ENCODE measurements at places on chromosomes 2 and 18.

GRCh38 chr2:60764736-60765534, 8.9 kb downstream of the PAPOLG start:
- no peak for DNase-seq

DNA sequence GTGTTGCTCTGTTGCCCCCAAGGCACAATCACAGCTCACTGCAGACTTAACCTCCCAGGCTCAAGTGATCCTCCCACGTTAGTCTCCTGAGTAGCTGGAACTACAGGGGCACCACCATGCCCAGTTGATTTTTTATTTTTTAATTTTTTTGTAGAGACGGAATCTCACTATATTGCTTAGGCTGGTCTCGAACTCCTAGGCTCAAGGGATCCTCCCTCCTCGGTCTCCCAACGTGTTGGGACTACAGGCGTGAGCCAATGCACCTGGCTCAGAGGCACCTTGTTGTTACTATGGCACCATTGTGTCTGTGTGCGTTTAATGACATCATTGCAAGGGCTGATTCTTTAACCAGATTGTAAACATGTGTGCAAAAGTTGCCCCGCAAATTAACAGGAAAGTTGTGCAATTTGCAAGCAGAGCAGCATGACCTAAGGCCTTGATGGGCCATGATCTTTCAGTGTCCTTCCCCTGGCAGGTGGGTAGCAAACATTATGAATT, 22.6 kb downstream of the TCF23 start:
- DNase-seq: no peak

GRCh38 chr18:40652321-40652720, 1302.7 kb upstream of the PIK3C3 start:
- DNase-seq: no peak

- no peak for DNase-seq
Measured at GRCh38 chr2:19137433-19137832, 221.0 kb downstream of the OSR1 start.

DNA sequence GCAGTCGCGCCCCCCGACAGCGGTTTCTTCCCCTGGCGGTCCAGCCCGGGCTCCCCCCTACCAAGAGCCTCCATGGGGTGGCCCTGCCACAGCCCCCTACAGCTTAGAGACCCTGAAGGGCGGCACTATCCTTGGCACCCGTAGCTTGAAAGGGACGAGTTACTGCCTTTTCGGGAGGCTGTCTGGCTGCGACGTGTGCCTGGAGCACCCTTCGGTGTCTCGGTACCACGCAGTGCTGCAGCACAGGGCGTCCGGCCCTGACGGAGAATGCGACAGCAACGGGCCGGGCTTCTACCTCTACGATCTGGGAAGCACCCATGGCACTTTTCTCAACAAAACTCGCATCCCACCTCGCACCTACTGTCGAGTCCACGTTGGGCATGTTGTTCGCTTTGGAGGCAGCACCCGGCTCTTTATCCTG, 475 bp downstream of the SLC4A1AP start:
- no peak for DNase-seq

DNA sequence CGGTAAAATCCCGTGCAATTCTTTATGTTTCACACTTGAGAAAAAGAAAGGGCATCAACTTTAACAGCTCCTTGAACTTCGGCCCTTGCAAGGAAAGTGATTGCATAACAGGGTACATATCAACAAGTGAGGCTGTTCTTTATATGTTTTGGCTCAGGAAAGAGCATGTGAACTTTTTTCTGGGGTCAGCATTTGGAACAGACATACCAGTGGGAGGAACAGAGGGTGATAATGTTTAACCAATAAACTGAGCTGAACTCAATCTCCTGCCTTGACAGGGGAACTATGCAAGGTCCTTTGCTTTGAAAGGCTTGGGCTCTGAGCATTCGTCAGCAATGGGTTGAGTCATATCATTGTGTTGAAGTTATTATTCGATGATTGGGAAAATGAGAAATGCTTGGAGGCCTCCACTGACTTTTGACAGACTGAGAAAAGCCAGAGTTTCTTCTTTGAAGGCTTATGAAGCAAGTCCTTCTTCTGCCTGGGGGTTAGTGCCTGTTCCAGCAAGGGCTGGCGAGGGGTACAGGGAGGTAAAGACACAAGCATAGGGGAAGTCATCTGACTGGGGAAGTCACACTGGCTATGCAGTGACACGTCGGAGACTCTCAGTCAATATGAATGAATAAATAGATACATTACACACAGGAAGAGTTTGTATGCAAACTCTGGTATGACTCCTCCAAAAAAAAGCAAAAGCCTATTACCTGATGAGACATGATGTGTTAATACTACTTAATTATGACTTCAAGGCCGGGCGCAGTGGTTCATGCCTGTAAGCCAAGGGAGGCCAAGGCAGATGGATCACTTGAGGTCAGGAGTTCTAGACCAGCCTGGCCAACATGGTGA, 57.2 kb downstream of the CYB5A start:
- DNase-seq: no peak

DNA sequence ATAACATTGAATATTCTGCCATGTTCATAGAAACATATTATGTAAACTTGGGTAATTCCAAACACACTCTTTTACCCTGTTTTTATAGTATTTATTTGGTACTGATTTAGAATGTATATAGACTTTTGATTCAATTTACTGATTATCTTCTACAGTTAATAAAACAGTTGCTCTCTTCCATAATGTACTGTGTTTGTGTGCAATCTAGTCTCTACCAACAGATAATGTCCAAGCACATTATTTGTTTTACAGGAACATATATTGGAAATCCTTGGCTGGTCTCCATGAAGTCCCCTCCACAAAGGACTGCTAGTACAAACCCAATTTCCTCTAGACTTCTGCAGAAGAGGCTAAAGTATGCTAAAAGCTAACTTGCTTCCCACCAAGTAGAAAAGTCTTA, 386.6 kb downstream of the RND3 start:
- no peak for DNase-seq

DNA sequence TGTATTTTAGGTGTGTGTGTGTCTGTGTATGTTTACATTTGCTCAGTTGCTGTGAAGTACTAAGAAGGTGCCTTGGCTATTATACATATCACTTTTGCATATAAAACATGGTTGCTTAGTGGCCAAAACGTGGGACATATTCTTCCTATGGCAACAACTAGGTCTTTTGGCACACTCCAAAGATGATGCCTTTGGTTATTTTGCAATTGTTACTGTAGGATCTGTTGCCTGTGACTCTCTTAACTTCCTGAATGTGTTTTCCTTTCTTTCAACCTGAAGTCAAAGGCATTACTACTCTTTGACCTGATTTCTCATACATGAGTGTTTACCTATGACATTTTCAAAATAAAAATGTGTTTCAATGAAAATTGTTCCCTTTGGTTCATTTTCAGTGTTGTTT, 160.5 kb downstream of the UBE2E3 start:
- DNase-seq: no peak

DNA sequence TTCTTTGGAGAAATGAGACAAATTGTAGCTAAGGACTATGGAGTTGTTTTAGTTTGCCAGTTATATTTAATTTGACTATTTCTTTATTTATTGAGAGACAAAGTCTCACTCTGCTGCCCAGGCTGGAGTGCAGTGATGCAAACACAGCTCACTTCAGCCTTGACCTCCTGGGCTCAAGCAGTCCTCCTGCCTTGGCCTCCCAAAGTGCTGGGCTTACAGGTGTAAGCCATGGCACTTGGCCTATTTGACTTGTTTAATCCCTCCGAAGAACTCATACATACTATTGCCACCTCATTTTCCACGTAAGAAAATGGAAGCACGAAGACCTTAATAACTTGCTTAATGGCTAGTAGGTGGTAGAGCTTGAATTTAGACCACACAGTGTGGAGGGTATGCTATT, 988 bp upstream of the RNF144A start:
- no peak for DNase-seq
